ENCODE measurements at places on chromosomes 13 and 19.

GRCh38 chr13:53890696-53891095, 862.1 kb downstream of the OLFM4 start:
- no peak for DNase-seq

DNA sequence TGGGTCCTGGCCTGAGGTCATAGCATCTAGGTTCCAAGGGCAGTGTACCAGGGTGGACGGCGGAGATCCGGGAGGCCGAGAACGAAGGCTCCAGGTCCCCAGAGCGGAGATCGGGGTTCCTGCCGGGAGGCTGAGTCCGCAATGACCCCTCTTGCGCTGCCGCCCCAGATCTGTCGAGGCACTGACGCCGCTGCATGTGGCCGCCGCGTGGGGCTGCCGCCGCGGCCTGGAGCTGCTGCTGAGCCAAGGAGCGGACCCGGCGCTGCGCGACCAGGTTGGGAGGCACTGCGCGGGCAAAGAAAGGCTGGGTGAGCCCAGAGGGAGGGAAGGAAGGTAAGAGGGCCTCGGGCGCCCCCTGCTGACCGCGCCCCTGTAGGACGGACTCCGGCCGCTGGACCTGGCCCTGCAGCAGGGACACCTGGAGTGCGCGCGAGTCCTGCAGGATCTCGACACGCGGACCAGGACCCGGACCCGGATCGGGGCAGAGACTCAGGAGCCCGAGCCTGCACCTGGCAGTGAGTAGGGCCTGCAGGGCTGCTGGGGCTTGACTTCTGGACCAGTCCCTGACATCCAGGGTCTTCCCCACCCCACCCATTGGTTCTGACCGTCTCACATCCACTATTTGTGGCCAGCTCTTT, 906 bp downstream of the ANKLE1 start:
- peak; percentile 71 for DNase-seq

GRCh38 chr13:40442826-40443225, 223.6 kb downstream of the FOXO1 start:
- DNase-seq, result no peak

- no peak for DNase-seq
These were observed 57.5 kb downstream of the CPAMD8 start for GRCh38 chr19:16969135-16969534.

- no peak for DNase-seq
These were observed 11.3 kb downstream of the ZNF43 start for GRCh38 chr19:21824679-21825078.

DNA sequence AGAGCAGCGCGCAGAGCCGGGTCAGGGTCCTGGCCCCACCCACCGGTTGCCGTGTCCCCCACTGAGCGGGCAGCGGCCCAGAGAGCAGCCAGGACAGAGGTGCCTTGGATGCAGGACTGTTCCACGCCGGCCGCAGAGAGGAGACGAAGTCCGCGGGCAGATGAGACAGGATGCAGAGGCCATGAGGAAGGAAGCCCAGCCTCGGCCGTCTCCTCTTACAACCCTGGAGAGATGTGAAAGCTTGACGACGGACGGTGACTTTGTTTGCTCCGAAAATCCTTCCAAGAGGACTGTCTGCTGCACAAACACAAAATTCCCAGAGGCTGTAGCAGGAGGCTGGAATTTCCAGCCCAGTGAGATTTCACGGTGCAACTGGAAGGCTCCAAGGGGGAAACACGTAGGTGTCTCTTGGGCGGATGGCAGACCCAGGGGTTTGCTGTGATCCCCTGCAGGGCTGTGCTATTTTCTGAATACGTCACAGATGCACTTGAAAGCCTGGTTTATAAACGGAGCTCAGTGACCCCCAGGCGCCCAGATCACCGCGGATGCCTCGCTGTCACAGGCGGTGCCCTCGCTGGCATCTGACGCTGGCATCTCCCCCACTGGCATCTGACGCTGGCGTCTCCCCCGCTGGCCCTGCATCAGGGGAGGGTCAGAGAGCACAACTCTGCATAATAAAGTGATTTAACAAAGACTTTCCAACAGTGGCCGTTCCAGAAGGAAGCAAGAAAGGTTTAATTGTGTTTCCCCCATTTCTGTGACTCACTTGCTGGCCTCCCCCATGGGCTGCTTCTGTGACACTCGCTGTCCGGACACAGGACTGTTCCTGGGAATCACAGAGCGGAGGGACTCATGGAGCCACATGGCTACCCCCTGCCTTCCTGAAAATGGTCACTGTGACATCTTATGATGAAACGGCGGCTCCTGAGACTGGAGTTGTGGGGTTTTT, 62.0 kb upstream of the C13orf46 start:
- DNase-seq, result no peak

DNA sequence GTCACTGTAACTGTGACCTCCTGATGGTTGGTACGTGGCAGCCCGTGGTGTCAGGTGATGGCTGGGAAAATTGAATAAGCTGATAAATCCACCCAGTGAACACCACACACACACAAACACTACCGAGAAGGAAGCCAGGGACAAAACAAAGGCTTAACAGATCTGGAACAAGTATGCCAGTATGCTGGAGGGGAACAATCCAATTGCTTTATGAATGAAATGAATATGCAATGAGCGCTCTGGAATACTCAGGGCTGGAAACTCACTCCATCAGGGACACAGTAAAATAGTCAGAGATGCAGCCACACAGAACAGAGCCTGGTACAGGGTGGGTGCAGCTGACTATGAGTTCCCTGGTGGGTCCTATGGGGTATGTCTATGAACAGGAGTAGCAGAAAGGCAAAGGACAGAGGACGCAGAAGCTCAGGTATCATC, 16.7 kb downstream of the TMTC4 start:
- DNase-seq, result no peak

DNA sequence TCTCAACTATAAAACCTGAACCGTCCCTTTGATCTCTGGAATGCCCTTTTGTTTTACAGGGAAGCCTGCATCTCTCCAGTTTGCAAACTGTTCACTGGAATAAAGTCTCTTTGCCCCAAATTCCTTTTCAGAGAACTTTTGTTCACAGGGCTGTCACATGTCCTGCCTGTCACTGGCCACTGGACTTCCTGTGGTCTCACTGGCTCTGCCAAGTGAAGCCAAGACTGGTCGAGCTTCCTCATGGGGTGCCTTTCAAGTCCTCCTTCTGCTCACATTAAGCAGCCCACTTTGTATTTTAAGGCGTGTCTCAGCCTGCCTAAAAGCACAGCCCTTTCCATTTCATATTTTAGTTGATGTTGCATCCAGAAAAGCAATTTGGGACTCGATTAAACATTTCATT, 215.7 kb downstream of the KATNAL1 start:
- no peak for DNase-seq

DNA sequence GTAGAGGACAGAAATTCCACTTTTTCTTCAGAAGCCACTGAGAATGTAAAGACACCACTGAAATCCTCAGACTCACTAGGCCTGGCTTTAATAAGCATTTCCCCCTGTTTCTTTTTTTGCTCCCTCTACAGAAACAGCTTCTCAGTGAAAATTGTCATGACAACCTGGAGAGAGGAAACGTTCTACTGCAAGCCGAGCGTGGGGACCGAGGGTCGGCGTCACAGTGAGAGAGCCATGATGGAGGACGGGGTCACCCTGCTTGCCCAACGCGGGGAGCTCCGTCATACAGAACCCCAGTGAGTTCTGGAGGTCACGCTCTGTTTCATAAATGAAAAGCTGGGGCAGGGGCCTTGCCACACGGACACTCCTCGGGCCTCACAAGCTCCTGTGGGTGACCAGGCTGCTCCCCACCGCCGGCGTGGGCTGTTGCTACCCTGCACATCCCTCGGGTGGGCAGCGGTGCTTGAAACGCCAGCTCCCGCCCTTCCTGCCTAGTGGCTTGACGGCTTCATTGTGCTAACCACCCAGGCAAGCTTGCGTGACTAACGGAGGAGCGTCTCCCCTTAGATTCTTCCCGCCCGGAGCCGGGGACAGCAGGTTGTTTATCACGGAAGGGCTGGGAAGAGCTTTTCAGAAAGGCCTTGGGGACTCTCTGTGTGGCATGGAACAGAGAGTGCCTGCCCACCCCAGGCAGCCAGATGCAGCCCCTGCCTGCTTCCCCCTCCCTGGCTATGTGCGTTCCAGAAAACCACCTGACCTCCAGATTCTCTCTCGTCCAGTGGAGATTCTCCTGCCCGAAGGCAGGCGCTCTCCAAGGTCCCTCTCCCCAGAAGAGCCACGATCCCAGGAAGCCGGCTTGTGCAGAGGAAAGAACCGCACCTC, 153.6 kb downstream of the KATNAL1 start:
- DNase-seq, result no peak

DNA sequence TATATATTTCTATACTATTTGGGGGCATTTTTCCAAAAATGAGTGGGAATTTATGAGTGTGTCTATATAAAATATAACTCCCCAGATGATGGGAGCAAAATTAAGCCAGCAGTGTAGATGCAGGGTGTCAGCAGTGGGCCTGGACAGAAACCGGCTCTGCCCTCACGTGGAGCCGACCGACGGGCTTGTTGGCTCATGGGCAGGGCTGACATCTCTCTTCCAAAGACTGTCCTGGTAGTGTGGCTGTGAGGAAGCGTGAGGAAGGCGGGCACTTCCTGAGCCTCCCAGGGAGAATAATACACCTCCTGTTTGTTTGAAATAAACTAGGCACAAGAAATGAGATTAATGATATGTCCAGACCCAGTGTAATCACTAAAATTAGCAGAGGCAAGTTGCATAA, 206.5 kb downstream of the TEX29 start:
- no peak for DNase-seq

GRCh38 chr13:50153876-50154275, 138.6 kb downstream of the KCNRG start:
- no peak for DNase-seq

DNA sequence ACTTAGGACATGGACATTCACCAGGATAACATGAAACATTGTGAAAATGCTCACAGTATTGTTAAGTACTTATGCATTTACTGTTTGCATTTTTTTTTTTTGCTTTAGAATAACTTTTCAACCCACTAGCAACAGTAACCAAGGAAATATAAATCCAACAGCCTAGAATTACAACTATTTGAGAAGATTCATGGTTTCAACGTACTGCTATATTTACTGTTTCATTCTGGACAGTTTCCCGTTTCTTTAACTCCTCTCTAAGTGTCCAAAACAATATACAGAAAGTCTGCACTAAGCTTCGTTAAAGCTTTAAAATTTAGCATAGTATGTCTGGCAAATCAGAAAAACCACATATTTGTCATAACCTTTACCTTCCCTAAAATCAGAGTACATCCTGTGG, 2.7 kb downstream of the SMAD9 start:
- DNase-seq, result peak; percentile 33

GRCh38 chr13:85321734-85322133, 477.5 kb downstream of the SLITRK6 start:
- no peak for DNase-seq

DNA sequence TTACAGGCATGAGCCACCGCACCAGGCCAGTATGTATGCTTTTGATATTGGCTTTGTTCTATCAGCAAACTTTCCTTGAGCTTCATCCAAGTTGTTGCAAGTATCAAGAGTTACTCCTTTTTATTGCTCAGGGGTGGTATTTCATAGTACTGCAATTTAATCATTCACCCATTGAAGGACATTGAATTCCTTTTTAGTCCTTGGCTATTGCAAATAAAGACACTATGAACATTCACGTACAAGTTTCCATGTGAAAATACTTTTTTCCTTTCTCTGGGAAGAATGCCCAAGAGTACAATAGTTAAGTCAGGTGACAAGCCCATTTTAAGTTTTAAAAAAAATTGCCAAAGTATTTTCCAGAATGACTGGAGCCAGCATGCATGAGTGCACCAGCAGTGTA, 20.4 kb downstream of the CEACAM3 start:
- no peak for DNase-seq

GRCh38 chr13:51844862-51845573, at the start of gene TMEM272:
TSS of gene TMEM272 (minus strand) at chr13:51845177. CDS start at chr13:51838530, 6,647 bp downstream.
- peak; percentile 38 for DNase-seq
